ENCODE measurements at places on chromosomes 16 and 17. TPM values are rescaled to one million over a fixed set of nuclear protein-coding genes. Genes with fewer than 3 reads are reported as not detected.

- DNase-seq: no peak
- H3K36me3 ChIP-seq: no peaks in the 10 kb centered on the region
- H3K27ac ChIP-seq: no peak overlapping the region
- H3K4me1 ChIP-seq: no peaks in the 10 kb centered on the region
- H3K4me3 ChIP-seq: no peak overlapping the region
Observed at GRCh38 chr16:48897698-48898205, 287.8 kb upstream of the N4BP1 start.

Gene PRR35
- total RNA-seq: not detected

Gene NKD1
- total RNA-seq: 1.7 TPM

DNA sequence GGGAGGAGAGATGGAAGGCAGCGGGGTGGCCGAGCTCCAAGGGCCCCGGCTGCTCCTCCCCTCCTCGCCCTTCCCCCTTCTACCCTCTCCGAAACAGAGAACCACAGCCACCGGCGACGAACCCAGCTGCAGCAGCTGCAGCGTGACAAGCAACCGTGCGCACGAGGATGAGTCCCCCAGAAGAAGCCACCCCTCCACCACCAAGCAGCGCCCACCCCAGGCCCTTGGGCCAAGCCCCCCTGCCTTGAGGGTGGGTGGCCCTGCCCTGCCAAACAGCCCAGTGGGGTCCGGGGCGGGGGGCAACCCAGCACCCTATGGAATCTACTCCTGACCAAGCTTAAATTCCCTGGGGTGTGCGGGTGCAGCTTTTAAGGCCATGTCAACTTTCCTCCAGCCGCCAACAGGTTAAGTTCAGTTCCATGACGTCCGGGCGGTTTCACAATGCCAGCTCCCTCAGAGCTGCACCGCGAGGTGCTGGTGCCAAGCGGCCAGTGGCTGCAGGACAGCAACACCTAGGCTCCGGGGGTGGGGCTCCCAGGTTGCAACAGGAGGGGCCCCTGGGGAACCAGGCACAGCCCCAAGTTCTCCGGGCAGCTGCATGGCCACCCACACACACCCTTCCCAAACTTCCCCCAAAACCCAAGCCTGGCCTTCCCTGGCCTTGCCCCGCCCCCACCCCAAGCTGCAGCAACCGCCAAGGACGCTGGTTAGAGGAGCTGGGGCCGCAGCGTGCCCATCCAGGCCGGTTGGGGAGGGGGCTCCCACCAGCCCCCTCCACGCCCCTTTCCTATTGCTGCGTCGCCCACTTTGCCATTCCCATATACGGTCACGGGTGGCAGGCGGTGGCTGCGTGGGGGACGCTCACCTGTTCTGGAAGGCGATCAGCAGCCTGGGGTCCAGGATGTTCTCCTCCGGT is 2.0 kb downstream of the CBX4 start:
- peak overlapping the region; percentile 90 for H3K27ac ChIP-seq
- H3K27me3 ChIP-seq: peaks cover 16% of the 10 kb centered on the region
- peak; percentile 84 for DNase-seq
- H3K4me3 ChIP-seq: peak overlapping the region; percentile 97
- H3K36me3 ChIP-seq: peaks cover 21% of the 10 kb centered on the region

- no peaks in the 10 kb centered on the region for H3K36me3 ChIP-seq
- H3K27ac ChIP-seq: no peak overlapping the region
- H3K27me3 ChIP-seq: peaks cover 7% of the 10 kb centered on the region
Observed at GRCh38 chr17:74391771-74392170, 24.5 kb downstream of the GPR142 start.

Gene PIK3R6
- 4.5 TPM for total RNA-seq

DNA sequence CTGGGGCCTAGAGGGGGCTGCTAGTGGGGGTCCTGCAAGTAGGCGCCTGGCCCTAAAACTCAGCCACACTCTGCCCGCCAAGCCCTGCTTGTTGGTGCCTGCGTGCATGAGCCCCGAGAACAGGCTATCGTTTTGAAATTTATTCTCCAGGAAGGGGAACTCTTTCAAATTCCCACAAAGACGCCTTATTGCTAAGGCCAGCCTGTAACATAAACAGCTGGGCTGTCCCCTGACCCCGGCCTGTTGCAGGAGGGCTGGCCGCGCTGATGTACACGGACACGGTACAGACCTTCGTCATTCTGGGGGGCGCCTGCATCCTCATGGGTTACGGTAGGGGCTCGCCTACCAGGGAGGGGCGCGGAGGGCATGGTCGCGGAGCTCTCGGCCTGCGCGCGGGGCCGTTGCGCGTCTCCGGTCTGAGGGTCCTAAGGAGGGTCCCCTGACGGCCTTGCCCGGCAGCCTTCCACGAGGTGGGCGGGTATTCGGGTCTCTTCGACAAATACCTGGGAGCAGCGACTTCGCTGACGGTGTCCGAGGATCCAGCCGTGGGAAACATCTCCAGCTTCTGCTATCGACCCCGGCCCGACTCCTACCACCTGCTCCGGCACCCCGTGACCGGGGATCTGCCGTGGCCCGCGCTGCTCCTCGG is 4.3 kb downstream of the SLC5A2 start:
- H3K36me3 ChIP-seq: peaks cover 2% of the 10 kb centered on the region
- peak overlapping the region; percentile 90 for H3K4me3 ChIP-seq
- peaks cover 25% of the 10 kb centered on the region for H3K27me3 ChIP-seq
- H3K27ac ChIP-seq: no peak overlapping the region
- no peak for DNase-seq

All from activated CD4-positive, alpha-beta T cell treated with anti-CD3 and anti-CD28 coated beads, Interleukin-2, amount 10 ng/mL, durations not matched to agents 24 days and 14 days (primary cell).